Activated CD8-positive, alpha-beta memory T cell treated with anti-CD3 and anti-CD28 coated beads for 48 hours (primary cell): ENCODE measurements at places on chromosomes 4 and X.

- DNase-seq, result no peak
Measured at GRCh38 chr4:57109411-57109846, 756 bp downstream of the IGFBP7 start.

GRCh38 chrX:69280933-69281332 is 115.7 kb upstream of the PJA1 start:
- no peak for DNase-seq

DNA sequence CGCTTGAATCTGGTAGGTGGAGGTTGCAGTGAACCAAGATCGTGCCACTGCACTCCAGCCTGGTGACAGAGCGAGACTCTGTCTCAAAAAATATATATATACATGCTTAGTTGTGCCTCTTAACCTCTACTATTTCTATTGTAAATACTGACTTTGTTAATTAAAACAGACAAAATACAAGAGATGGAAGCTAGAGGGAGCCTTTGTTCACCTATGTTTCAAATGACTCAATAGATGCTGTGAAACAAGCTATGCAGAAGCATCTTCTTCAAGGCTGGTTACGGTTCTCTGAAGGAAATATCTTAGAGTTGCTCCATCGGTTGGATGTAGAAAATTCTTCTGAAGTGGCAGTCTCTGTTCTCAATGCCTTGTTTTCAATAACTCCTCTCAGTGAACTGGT is 6.2 kb downstream of the NCAPG start:
- DNase-seq, result no peak

DNA sequence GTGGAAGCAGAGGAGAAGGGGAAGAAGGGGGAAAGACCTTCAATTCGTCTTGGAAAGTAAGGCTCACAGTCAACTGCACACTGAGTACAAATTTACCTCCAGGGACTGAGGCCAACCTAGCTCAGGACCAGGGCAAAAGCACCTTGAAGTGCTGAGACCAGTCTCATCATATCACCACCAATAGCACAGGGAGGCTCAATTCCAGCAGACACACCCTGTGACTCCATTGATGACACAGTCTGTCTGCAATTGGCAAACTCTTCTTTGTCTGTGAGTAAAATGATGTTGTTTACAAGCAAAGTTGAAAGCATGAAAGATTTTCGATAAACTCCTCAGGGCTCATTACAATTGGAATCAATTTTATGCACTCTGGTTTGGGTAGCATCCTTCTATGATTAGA is 32.3 kb downstream of the TRIML1 start:
- no peak for DNase-seq

DNA sequence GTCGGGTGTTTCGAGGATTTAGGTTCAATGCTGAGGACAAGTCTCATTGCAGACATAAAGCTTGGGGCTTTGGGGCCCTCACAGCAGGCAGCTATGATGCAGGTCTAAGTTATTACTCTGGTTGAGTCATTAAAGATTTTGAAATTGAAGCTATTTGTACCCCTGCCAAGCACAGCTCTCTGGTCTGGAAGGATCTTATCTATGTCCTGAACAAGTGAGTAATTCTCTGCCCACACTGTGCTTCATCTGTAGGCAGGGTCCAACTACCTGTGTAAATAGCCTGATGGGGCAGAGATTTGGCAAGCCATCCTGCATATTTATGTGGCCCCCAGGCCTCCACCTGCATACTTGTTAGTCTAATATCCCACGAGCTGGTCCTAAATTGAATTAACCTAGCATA is 41.4 kb upstream of the MAGEA4 start:
- DNase-seq, result no peak
